T47D (cell line): ENCODE measurements at places on chromosomes 16 and 17.

- no peak for DNase-seq
Measured at GRCh38 chr17:30928584-30928983, 6.8 kb downstream of the ADAP2 start.

GRCh38 chr17:33948309-33948708 is 306.8 kb upstream of the CCL2 start:
- DNase-seq: no peak

GRCh38 chr17:4365628-4366326 is 698 bp downstream of the UBE2G1 start:
- no peak for DNase-seq

- no peak for DNase-seq
Measured at GRCh38 chr17:69336580-69336979, 9.6 kb upstream of the ABCA5 start.
